CD4-positive, alpha-beta T cell treated with Interleukin-2 at 100 ng/mL for 4 hours (primary cell): ENCODE measurements at places on chromosomes 2 and 18.

- DNase-seq = no peak
Observed at GRCh38 chr2:215052810-215053209, 85.6 kb downstream of the ABCA12 start.

DNA sequence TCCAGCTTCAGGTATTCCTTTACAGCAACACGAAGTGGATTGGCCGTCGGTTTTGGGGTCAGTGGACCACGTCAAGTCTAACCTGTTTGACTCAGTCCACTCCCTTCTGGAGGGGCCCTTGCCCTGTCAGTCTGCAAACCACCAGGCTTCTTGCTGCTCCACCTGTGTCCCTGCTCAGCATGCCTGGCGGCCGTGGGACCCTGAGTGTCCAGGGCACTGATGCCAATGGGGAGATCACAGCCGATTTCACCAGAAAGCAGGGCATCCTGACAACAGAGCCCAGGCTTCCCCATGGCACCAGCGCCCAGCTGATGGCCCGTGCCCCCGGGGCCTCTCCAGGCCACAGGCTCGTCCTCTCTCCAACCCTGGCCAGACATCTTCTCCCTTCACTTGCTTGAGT is 41.2 kb upstream of the HS6ST1 start:
- DNase-seq = no peak

GRCh38 chr18:23719634-23720201 is 30.5 kb downstream of the LAMA3 start:
- no peak for DNase-seq

- DNase-seq = no peak
Observed at GRCh38 chr18:3081584-3081991, 68.6 kb upstream of the LPIN2 start.

DNA sequence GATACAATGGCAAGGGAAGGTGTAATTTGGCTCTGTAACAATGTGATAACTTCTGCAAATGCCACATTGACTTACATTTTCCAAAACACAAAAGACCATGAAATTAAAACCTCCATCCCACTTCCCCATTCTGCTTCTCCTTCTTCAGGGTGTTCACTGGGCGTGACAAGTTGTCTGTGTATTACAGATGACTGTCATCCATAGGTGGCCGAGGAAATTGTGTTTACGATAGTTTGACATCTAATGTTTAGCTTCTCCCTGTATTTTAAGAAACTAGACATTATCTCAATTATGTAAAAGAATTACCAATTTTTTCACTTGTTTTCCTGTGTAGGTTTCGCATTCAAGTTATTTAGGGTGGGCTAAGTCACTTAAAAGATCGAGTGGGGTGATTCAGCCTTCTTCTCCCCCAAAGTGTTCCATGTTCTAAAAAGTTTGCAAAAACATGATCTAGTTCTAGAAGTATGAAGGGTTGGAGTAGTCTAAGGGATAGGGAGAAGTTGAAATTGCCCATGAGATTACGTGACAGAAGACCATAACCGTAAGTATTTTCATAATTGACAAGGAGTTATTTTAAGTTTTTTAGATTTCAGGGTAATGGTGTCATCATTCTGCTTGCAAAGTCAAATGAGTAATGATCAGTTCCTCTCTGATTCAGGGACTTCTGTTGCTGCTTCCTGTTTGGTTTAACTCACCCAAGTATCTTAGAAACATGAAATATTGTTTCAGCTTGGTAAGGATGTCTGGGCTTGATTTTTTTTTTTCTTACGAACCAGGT is 25.2 kb upstream of the CYTIP start:
- peak; percentile 85 for DNase-seq

DNA sequence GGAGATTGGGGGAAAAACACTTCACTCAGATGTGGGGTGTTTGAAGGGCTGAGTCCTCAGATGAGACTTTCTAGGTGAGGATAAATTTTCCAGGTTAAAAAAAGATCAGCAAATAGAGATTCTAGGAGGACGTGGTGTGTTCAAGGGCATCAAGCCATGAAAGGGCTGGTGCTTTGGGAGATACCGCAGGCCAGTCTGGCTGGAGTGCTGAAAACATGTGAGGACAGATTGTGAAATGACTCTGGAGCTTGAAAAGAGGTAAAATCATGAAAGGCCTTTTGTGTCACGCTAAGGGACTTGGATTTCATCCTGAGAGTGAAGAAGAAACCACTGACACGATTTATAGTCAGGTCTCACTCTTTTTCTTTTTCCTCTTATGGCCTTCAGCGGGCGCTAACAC is 320.5 kb downstream of the DPP10 start:
- DNase-seq = no peak

DNA sequence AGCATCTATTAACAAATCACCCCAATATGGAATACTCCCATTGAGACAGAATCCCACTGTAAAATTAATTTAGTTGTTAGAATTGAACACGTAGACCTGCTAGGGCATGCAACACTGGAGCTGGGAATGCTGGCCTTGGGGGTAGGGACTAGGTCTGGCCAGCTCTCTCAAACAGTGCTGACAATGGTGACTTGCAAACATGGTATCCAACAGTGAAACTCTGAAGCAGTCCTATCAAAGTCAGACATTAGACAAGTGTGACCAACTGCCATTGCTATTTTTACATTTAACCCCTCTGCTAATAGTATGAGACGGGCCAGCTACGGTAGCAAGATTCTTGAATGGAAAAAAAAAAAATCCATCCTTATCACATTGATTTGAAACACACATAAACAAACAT is 7.2 kb downstream of the E2F6 start:
- DNase-seq = no peak

GRCh38 chr2:37472959-37473358 is 128.5 kb downstream of the QPCT start:
- no peak for DNase-seq

DNA sequence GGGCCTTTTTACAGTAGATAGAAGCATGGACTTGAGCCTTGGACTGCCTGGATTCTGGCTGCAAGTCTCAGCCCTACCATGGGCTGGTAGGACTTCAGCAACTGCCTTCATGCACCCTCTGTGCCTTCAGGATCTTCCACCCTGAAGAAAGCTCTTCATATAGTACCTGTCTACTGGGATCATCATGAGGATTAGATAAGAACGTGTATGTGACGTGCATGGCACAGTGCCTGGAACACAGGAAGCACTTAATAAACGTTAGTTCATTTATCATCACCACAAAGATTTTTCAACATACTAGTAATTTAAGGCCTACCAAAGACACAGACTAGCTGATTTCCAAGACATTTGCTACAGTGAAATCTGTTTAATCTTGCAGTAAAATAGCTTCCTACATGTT is 53.2 kb upstream of the ITM2C start:
- DNase-seq = no peak

- no peak for DNase-seq
Observed at GRCh38 chr2:144052083-144052482, 467.8 kb downstream of the ZEB2 start.

GRCh38 chr2:76675212-76675611 is 847.0 kb downstream of the LRRTM4 start:
- DNase-seq = no peak

DNA sequence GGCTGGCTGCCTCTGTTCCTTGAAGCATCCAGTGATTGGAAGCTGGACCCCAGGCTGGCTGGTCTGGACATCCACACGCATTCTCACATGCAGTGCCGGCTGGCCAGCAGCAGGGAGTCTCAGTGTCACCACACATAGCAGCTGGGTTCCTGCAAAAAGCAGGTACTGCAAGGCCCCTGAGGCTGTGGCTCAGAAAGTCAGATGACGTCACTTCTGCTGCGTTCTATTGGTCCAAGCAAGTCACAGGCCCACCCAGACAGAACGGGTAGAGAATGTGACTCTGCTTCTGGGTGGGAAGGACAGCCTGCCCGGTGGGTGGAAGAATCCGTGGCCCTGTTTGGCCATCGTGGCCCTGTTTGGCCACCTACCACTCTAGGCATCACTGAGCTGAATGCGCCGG is 51.3 kb upstream of the SPP2 start:
- no peak for DNase-seq

DNA sequence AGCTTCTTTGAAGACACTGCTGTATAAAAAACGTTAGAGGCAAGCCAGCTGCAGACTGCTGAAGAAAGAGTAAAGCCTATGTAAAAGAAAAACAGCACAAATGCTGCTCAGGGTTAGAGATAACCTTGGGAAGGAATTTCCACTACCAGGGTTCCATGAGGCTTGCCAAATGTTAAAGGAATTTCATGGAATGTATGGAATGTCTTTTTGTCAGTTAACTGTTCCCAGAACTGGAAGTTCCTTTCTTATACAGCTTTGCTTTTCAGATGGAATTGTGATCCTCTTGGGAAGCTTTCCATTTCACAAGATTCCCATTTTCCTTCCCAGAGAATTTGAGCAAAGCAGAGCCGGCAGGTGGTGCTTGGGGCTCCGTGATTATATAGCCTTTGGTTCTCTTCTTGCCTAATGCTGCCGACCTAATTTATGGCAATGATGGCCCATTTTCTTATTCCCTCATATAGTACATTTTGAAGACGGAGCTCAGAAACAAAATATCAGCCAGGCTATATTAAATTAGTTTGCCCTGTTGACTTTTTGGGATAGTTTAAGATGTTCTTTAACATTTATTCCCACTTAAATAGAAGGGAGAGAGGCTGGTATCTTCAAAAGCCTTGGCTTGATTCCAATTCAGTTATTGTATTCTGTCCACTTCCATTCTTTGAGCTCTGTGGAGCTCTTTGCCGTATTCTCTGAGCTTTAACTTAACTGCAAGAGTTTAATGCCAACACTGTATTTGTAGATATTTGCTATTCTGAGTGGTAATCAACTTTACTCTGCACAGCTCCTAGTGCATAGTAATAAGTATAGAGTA is 162.3 kb downstream of the PHLPP1 start:
- DNase-seq = no peak

GRCh38 chr2:12831016-12831415 is 114.3 kb downstream of the TRIB2 start:
- DNase-seq = no peak

DNA sequence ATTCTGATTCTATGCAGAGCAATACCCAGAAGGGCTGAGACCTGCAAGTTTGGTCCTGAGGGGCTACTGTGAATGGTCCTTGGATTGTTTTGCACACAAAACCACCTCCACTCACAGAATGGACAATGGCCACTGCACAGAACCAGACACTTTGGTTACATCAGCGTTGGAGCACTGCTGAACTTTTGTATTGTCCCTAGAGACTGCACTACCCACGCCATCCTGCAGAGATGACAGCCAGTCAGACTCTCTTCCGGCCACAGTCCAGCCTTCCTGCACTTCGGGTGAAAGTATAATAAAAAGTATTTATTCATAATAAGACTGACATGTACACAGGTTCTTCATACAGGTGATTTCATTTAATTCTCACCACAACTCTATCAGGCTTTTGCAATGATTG is 35.7 kb downstream of the CELF4 start:
- no peak for DNase-seq

DNA sequence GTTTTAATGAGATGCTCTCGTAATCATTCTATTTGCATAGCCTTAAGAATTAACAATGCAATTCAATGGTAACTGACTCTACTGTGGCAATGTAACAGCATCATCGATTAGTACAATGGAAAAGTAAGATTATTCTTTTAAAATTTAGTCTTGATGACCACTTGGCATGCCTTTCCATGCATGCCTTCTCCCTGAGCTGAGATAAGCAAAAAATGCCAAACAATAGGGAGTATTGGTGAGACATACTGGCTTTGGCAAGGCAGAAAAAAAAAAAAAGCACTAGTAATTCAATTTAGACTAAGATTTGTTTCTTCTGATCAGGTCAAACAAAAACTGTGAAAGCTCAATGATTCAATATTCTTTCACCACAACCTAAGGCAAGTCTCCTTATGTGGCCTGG is 110.8 kb upstream of the TRIB2 start:
- no peak for DNase-seq

DNA sequence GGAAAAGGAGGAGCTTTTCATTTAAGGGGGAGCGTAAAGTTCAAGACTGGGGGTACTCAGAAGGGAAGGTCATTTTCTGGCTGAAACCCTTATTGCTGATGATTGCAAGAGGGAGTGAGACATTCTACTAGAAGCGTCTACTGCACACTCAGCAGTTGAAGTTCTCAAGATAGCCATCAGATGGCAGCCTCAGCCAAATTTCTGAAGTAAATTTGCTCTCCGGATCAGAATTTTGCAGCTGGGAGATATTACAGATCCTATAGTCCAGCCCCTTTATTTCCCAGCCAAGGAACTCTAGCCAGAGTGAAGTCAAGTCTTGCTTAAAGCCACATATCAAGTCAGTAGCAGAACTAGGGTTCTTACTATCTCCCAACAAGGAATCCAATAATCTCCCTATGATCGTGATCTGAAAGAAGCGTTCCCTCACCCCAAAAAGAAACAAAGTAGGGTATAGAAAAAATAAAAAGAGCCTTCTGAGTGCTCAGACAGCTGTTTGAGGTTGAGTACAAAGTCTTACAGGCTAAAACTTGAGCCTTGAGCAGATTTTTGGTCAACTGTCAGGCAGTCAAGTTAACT is 24.0 kb downstream of the RAX start:
- peak; percentile 22 for DNase-seq

GRCh38 chr18:55510809-55511208 is 77.2 kb downstream of the TCF4 start:
- DNase-seq = no peak

DNA sequence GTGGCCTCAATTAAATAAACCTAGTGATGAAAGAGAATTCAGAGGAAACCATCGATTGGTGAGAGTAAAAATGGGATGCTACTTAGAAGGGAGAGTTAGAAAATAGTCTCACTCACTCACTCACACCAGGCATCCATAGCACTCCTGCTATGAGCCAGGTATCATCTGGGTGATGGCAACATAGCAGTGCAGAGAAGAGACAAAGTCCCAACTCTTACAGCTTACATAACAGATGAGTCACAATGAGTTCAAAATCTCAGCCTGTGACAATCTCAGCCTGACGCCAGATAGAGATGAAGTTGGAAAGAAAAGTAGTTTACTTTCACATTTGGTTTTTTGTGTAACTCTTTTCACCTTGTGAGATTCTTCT is 55.4 kb upstream of the THOC1 start:
- no peak for DNase-seq

DNA sequence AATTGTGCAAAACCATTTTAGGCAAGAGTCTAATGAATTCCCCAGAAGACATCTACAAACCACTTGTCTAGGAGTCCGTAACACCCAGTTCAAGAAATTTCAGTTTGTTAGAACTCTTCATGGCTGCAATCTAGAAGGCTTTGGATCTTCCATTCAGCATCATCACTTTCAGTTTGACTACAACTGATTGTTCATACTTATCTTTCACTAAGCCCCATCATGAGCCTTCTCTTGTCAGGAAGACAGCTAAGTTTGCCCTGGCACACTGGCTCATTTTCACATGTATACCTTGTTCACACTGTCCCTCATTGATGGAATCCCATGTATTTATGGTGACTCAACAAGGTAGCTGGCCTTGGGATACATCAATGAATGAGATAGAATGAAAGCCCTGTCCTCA is 898.4 kb upstream of the CELF4 start:
- DNase-seq = no peak
